ENCODE measurements at places on chromosomes 4 and X. TPM values are rescaled to one million over a fixed set of nuclear protein-coding genes. Genes with fewer than 3 reads are reported as not detected.

RAB33A gene
- total RNA-seq = 0.42 TPM

- peak; percentile 61 for DNase-seq
These were observed 16.0 kb downstream of the PRDM8 start for GRCh38 chr4:80213117-80213815.

THOC2 gene
- 111 TPM for total RNA-seq

GRCh38 chr4:139458999-139459398 is 5.1 kb downstream of the RAB33B start:
- DNase-seq = peak; percentile 49

- DNase-seq = no peak
These were observed 41.4 kb upstream of the PPP2R3B start for GRCh38 chrX:427812-428725.

DNA sequence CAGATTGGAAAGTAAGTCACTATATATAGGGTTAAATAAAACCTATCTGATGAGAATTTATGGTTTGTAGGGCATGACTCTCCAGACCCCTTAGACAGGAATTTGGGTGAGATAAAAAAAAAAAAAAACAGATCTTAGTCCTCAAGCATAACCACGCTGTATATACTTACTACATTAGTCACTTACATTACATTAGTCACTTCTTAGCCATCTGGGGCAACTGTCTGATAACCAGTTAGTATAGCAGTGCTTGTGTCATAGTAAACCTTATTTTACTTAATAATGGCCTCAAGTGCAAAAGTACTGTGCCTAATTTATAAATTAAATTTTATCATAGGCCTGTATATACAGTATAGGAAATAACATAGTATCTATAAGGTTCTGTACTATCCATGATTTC is 60.2 kb upstream of the RPS6KA6 start:
- peak; percentile 3 for DNase-seq

- no peak for DNase-seq
These were observed 30.1 kb downstream of the NAT8L start for GRCh38 chr4:2089222-2089621.

JCHAIN gene
- total RNA-seq = 0.12 TPM

MTTP gene
- 0.22 TPM for total RNA-seq

- no peak for DNase-seq
These were observed 209.7 kb upstream of the NPY2R start for GRCh38 chr4:154998773-154999172.

GRCh38 chr4:140213749-140214148 is 59.8 kb upstream of the MAML3 start:
- peak; percentile 34 for DNase-seq

- peak; percentile 9 for DNase-seq
These were observed 10.6 kb upstream of the PUDP start for GRCh38 chrX:7158468-7158990.

DNA sequence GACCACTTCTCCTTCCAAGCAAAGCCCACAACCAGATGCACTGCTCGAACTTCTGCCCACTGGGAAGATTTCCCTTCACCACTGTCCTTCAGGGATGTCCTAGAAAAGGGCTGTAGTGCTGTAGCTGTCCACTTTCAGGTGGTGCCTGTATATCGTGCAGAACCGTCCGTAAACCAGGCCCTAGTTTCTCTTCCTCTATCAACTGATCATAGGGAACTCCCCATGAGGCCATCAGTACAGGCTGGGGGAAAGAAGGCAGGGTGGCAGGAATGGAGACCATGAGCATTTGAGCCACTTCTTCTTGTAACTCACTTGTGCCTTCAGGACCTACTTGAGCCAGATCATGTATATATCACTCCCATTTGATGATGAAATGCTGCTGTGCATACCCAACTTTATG is 57.3 kb upstream of the FAM9B start:
- no peak for DNase-seq

- DNase-seq = no peak
These were observed 98.5 kb upstream of the FAM47C start for GRCh38 chrX:36909676-36910030.

DNA sequence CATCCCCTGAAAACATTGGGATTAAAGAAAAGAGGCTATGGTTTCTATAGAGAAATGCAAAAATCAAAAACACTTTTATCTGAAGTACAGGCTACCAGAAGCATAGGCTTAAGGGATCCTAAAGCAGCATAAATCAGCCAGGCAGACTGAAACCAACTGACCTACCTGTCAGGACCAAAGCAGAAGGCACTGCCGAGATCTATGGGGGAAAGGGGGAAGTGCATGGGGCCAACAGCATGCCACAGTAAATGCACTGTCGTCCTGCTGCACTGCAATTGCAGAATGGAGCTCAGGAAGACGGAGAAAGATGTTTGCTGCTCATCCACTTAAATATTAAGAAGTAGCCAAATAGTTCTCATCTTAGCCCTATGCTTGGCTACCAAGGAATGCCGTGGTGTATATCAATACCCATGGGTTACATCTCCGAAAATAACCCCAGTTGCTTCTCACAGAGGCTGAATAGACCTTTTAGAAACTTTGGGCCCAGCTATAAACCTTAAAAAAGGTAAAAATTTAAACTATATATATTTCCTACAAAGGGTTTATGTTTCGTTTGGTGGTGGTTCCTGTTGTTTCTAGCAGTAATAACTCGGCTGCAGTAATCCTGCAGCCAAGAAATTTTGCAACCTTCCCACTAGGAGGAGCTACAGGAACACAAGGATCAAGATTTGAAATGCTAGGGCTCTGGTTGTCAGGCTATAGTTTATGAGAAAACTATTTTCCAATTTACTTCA is 312.2 kb upstream of the DIAPH2 start:
- peak; percentile 23 for DNase-seq

- DNase-seq = no peak
These were observed 25.9 kb downstream of the LIAS start for GRCh38 chr4:39484582-39485272.

DNA sequence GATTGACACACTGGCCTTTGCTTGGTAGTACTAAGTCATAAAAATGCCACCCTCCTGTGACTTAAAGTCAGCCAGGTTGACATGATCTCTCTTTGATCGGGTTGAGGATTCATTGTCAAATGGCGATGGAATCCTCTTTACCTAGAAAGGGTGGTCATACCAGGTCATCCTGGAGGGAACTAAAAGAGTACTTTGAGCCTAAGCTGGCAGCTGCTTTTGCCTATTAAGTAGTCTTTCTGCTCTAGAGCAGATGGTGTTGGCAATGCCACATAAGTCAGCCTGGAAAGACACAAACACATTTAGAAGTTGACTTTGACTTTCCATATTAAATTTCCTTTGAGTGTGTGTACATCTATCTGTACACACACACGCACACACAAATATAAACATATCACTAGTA is 39.2 kb upstream of the C4orf54 start:
- no peak for DNase-seq

DNA sequence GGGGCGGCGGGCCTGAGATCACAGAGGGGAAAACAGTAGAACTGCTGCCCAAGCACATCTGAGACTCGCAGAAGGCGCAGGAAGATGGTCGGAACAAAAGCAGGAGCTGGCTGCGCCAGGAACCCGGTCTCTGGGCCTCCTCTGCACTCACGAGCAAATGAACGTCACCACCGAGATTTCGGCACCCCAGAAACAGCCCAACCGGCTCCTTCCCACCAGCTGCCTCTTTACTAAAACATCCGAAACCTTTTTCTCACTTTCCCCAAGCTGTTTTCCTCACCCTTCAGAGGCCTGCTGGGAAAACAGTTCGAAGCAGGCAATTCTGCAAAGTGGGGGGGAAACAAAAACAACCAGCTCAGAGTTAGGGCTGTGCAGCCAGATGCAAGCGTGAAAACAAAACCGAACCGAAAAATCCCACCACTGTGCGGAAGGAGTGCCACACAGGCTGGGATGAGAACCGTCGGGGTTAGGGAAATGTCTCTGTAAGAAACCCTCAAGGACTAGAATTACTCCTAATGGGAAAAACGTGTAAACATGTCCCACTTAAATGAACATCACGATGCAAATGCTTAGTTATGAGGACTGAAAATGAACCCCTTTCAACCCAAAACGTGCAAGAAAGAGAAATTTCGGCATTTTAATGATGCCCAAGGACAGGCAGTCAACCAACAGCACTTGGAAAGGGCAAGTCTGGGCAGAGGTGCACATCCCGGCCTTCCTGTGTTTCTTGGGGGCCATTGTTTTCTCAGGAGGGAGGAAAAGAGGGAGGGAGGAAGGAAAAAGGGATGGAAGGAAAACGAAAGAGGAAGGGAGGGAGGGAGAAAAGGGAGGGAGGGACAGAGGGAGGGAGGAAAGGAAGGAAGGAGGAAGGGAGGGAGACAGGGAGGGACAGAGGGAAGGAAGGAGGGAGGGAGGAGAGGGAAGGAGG is 15.8 kb downstream of the DHRSX start:
- no peak for DNase-seq

ACOX3 gene
- 16.1 TPM for total RNA-seq

DNA sequence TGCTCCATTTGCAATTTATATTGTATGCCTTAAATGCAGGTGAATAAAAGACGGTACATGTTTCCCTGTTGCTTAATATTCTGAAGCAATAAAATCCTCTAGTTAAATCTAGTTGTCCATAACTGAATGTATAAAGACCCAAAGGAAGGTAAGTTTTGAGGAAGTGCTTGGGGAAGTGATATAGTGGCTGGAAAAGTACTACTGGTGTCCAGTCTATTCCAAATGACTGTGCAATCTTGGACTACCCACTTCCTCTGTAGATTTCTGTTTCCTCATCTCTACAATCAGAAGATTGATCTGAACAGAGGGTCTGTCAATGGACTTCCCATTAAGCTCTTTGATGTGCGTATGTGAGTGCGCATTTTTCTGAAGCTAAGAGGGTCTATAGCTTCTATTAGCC is 17.0 kb downstream of the SNCA start:
- DNase-seq = no peak

GRCh38 chr4:163591614-163592020 is 97.1 kb downstream of the TMA16 start:
- DNase-seq = no peak

- DNase-seq = no peak
These were observed 80.5 kb upstream of the TMEM150C start for GRCh38 chr4:82642331-82642730.

DNA sequence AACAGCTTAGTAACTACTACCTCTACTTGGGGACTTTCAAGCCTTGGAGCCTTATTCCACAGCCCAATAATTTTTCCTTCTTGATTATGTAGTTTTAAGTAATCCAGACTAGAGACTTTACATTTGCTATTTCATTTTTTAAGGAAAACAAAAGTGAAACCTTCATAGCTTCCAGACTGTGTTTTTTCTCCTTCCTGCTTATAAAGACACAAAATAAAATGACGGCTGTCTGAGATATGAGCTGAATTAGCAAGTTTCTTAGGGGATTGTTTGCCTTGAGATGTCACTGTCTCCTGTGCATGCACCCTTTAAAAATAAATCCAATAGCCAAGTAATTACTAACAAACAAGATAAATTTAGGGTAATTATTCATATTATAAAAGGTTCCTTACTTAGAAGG is 78.8 kb upstream of the PACRGL start:
- DNase-seq = no peak

DNA sequence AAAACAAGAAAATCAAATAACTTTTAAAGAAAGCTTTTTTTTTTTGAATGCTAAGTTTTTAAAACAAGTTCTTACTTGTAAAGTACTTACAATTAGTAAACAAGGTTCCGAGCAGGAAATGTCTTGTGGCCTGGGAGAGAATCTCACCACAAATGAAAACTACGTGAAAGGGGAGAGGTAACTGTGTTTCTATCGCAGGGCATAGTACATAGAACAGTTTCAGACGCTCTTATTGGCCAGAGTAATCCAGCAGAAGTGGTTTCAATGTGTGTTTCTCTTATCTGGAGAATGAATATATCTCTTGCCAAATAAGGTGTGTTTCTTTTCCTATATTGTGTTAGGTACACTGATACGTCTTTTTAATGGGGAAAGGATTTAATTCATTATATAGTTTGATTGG is at the start of gene PLAC8:
Gene PLAC8 (minus strand): TSS at position 154 of the 400 bp plus-strand sequence. CDS start 6,808 bp downstream, outside the sequence.
- DNase-seq = peak; percentile 78

- no peak for DNase-seq
These were observed 91.8 kb upstream of the ENPP6 start for GRCh38 chr4:184309241-184310170.

DNA sequence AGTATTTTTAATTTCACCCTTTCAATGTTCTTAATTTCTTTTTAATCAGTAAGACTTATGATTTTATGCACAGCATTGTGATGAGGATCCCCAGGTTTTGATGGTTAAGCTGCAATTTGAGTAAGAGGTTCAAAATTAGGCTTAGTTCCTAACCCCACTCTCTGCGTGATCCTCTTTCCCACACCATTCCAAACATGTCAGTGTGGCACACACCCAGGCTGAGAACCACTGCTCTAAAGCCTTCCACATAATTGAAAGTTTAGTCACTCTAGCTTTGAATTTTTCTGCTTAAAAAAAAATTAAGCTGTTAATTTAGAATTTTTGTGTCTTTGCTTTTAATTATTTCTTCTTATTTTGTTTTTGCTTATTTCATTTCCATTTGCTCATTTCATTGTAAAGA is 68.8 kb upstream of the SLC7A11 start:
- DNase-seq = peak; percentile 69
